ENCODE measurements at places on chromosomes 4 and X.

DNA sequence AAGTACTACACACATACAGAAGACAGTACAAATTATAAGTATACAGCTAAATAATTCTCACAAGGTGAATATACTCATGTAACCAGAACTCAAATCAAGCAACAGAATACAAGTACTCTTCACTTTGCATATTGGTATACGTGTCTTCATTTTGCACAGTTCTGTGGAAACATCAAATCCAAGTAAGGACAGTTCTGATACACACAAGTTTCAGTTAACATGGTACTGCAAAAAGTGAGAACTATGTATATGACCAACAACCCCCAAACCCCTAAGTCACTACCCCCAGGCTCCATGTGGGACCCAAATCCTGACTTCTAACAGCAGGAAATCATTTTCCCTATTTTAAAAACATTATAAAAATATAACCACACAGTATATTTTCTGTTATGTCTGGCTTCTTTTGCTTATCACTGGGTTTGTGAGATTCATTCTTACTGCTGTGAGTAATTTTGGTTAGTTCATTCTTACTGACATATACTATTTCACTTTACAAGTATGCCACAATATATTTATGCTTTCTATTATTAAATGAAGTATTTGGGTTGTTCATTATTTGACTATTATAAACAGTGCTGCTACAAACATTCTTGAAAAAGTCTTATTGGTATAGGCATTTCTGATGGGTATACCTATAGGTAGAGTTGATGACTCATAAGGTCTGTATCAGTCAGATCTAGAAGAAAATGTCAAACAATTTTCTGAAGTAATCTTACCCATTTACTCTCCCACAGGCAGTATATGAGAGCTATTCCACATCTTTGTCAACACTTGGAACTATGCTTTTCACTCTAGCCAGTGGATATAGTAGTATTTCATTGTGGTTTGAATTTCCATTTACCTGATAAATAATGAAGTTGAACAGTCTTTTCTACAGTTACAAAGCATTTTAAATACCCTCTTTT, 47.0 kb downstream of the SCLT1 start:
- DNase-seq = no peak

GRCh38 chr4:13386405-13387107, 97.6 kb downstream of the RAB28 start:
- DNase-seq = no peak

- DNase-seq = no peak
Observed at GRCh38 chrX:24398766-24399165, 38.3 kb downstream of the SUPT20HL1 start.

DNA sequence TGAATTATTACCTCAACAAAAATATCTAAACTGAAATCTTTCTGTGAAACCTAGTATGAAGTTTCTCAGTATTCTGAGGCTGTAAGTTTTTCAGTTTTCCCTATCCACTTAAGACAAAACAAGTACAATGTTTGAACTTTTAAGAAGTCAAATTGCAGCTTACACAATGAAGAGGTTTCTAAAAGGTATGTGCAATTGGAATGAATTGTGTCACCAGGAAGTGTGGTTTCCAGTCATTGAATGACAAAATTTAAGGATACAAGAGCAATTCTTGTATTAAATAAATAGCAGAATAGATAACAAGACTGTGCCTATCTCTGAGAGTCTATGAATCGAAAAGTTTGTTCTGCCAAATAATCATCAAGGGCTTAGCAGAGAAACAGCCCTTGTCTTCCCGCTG, 207.3 kb downstream of the ANKRD50 start:
- DNase-seq = no peak

DNA sequence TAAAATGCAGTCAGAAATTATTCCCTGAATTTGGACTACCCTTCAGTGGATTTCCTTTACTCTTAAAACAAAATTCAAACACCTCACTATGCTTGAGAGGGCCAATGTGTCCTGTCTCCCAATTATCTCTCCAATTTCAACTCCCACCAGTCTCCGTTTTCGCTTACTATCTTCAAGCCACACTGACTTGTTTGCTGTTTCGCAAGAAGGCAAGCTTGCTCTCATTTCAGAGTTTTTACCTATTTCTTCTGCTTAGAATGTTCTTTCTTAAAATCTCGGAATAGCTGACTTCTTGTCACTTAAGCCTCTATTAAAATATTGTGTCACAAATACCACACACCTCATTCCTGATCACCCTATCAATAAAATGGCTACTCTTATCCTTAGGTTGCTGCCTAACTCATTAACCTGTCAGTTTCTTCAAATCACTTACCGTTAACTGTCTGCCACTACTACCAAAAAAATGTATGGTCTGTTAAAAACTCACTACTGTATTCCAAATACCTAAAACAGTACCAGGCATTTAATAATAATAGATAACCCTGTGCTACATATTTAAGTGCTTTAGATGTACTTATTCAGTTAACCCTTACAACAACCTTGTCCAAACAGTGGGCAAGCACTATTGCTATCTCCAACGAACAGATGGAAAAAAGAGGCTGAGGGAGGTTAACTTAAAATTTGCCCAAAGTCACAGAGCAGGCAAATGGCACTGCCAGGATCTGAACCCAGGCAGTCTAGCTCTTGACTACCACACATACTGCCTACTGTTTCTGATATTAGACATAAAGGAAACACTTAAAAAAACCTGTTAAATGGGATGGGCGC, 2.9 kb downstream of the UBA6 start:
- DNase-seq = no peak

GRCh38 chr4:79049840-79050540, 110.8 kb upstream of the PAQR3 start:
- peak; percentile 17 for DNase-seq

DNA sequence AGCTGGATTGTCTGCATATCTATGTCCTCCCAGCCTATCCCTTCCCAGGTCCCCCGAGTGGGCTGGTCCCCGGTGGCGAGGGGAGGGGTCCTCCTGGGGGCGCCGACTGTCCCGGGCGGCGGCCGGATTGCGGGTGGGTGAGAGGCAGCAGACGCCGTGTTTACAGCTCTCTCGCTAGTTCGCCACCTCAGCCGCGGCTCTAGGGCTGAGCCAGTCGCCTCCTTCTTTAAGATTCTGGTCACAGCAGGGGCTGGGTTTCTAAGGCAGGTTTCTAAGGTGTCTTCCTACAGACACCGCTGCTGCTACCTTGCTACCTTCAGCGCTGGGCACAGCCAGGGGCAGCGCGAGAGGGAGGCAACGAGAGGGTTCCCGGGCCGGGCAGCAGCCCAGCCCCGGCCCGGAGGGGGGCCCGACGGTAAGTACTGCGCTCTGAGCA, 57.2 kb downstream of the FRMPD3 start:
- DNase-seq = no peak

DNA sequence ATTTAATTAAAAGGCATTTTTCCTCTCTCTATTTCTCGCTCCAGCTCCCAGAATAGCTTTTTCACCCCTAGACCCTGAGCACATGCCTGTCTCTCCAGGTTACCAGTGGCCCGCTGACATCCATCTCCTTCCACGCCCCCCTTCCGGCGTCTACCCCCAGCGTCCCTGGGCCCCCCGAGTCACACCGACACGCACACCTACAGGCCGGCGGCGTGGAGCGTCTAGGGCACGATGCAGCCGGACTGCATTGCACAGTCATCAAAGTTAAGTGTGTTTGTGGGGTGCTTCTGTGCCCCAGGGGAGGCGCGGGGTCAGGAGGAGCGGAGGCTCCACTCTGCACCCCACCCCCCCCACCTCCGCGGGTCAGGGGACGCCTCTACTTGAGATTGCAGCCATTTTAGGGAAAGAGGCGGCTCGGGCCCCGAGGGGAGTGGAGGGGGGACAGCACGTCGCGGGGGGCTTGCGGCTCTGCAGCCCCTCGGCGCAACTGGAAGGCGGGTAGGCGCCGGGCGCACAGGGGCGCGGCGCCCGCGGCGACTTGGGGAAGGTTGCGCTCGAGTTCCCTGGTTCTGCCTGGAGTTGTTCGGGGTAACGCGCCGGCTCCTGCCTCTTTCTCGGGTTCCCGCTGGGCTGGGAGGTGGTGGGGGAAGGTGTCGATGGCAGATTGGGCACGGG, 112.7 kb downstream of the DHX15 start:
- DNase-seq = no peak

DNA sequence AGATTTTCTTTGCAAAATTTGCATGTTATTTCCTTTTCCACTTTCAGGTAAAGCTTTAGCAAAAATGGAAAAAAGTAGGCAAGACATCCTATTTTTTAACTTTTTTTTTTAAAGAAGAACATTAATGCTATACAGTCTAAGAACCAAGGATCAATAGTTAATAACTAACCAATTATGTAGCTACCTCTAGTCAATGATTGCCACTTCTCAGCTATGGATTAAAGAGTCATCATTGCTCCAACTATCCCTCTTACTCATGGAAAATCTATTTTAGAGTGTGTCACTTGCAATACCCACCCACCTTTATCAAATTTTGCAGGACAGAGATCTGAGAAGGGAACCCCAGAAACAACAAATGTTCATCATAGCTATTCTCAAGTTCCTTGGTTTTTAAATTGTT, 223.1 kb downstream of the ANK2 start:
- no peak for DNase-seq

- no peak for DNase-seq
Observed at GRCh38 chr4:60808726-60809485, 391.2 kb upstream of the ADGRL3 start.

GRCh38 chr4:169993531-169993930, 32.7 kb downstream of the MFAP3L start:
- DNase-seq = no peak

GRCh38 chr4:36000941-36001557, 243.3 kb downstream of the ARAP2 start:
- DNase-seq = no peak

GRCh38 chrX:123298026-123298425, 113.9 kb downstream of the GRIA3 start:
- DNase-seq = no peak

DNA sequence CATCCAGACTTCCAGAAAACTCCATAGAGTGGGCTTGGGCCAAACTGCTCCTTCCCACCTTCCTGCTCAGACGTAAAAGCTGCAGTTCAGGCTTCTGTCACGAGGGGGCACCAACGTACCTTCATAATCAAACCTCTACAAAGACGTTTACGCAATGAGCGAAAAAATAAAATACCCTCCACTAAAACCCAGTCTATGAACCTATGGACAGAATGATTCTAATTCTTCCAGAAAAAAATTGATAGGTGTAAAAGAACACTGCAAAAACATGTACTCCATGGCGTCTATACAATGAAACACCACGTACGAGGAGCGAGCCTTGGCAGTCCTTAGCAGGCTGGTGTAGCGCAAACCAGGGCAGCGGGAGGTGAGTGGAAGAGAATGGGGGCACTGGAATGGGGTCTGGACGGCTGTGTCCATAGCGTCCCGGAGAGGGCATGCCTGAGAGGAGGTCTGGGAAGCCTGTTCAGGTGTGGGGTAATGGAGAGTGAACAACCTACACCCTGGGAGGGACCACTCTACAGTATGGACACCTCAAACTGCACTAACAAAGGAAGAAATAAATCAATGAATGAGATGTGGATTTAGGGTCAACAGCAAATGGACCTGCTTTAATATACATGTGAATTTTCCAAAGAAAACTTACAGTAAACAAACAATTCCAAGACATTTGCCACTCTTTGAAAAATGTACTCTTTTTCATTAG, 14.4 kb upstream of the RAB40A start:
- DNase-seq = peak; percentile 34

- DNase-seq = no peak
Observed at GRCh38 chr4:112514647-112515197, 1.3 kb downstream of the NEUROG2 start.

DNA sequence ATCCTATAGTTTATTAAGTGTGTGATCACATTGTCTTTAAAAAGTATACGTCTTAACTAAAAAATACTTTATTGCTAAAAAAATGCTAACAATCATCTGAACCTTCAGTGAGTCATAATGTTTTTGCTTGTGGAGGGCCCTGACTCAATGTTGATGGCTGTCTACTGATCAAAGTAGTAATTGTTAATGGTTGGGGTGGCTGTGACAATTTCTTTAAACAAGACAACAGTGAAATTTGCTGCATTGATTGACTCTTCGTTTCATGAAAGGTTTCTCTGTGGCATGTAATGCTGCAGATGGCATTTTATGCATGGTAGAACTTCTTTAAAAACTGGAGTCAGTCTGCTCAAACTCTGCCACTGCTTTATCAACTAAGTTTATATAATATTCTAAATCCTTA, 101.4 kb upstream of the IL15 start:
- no peak for DNase-seq

GRCh38 chr4:33422656-33423055, 2702.5 kb downstream of the PCDH7 start:
- no peak for DNase-seq

DNA sequence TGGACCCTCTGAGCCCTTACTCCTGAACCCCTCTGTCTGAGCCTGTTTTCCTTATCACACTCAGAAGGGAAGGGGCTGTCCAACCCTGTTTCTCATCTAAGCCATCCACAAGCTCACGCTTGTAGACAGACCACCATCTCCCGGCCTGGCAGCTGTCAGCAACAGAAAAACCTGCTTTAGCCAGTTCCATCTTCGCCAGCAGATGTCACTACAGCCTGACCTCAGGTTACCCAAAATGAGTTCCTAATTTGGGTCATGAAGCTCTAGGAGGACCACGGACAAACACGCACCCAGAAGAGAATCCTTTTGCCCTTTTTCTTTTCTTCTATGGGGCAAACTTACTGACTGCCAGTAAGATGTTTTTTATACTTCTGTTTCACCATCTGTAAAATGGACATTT, 445.4 kb downstream of the BCOR start:
- DNase-seq = peak; percentile 29

DNA sequence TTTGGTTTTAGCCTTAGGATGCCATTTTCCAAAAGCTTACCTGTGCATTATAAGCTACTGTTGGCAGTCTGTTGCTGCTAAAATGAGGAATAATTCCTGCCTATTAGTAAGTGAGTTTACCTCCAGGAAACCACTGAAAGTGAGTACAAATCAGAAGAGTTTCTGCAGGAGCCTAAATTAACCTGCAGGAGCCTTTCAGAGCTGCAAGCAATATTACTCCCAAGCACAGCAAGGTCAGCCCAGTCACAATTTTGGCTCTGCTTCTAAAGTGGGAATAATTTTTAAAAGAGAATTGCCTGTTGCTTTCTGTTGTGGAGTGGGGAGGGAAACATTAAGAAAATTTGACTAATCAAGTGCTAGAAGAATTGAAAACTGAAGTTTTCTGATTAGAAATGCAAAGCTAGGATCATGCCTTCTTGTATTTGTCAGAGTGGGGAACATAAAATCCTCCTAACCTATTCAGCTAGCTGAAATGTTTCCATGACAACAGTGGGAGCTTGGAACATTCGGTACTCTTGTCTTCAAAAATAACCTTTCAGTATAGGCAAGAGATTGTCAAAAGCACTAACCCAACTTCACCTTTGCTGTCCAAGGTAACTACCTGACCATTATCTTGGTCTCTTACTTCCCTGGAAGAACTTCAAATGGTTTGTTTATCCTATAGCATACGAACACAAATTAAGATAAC, 193.2 kb downstream of the COMMD8 start:
- DNase-seq = no peak
